NCI-H1092 treated with DMSO at 0.1 percent for 48 hours (cell line): ENCODE measurements at places on chromosomes 16 and 17.

GRCh38 chr17:32335687-32336086 lies 6.3 kb downstream of the C17orf75 start:
- DNase-seq, result no peak

DNA sequence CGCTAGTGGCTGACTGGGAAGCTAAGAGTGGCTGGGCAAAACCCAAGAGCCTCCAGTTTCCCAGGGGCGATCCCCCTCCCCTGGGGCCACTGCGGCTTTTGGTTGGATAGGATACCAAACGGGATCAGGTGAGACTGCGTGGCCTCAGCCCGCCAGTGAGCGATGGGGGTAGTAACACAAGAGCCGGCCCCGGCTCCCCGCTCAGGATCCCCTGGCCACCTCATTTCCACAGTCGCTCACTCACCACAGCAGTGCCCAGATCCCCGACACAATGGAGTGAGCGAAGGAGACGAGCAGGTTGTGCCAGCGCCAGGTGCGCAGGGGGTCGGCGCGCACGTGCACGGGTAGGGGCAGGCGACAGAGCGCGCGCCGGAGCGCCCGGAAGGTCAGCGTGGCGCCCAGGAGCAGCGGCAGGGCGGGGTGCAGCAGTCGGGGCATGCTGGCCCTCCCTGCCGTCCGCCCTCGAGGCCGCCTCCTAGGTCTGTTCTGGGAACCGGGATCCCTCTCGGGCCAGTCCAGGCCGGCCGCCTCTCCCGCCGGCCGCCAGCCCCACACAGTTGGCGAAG lies 290 bp downstream of the TLCD1 start:
- DNase-seq, result peak; percentile 78

DNA sequence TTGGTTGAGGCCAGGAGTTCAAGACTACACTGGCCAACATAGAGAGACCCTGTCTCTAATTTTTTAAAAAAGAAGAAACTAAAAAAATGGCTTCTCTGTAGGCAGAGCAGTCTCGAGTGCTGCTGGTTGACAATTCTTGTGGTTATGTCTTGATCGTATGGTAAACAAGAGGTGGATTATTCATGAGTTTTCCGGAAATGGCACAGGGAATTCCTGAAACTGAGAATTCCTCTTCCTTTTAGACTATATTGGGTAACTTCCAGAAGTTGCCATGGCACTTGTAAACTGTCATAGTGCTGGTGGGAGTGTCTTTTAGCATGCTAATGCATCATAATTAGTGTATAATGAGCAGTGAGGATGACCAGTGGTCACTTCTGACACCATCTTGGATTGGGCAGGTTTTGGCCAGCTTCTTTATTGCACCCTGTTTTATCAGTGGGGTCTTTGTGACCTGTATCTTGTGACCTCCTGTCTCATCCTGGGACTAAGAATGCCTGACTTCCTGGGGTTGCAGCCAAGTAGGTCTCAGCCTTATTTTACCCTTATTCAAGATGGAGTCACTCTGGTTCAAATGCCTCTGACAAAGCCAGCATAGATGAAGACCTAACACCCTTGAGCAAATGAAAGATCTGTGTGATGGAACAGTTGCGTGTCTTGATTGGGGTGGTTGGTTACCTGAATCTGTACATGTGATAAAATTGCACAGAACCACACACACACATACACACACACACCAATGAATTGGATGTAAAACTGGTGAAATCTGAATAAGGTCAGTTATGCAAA lies 30.2 kb downstream of the BMERB1 start:
- DNase-seq, result no peak

- DNase-seq, result no peak
These were observed 164.0 kb downstream of the VPS53 start for GRCh38 chr17:550463-551180.
